ENCODE measurements at places on chromosomes 12 and 14.

DNA sequence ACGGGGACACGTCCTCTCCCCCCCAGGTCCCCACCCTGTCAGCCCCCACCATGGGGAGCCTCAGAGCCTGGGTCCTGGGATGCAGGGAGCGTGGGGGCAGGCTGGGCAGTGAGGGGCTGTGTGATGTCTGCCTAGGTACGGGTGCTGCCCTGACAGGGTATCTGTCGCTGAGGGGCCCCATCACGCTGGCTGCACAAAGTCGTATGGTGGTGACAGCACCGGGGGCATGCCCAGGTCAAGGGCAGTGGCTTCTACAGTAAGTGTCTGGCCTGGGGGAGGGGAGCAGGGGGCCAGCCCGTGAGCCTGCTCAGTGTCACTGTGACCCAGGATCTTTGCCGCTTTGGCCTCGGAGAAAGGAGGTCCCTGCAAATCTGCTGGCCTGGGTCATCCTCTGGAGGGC lies 23.3 kb downstream of the PAPLN start:
- no peak for DNase-seq

- no peak for DNase-seq
Observed at GRCh38 chr14:75697386-75697785, 36.3 kb downstream of the TTLL5 start.

GRCh38 chr12:43882578-43883178 lies 46.8 kb downstream of the TMEM117 start:
- DNase-seq: no peak

DNA sequence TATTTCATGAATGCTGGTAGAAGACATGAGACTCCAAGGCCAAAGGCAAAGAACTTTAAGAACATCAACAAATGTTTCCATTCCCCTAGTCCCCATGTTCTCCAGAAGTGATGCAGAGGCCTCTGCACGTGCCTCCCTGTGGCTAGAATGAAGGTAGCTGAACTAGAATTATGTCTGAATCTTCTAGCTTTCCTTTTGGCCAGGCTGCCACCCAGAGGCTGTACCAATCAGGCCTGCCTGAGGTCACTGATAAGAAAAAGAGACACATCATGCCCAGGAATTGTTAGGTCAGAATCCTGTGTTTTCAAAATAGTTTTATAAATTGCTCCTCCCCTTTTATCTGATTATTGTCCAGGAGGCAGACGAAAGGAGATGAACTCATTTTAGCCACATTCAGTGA lies 188.0 kb upstream of the SLC16A7 start:
- DNase-seq: no peak

- no peak for DNase-seq
Observed at GRCh38 chr12:13169272-13169671, 27.3 kb upstream of the EMP1 start.

- no peak for DNase-seq
Observed at GRCh38 chr12:121144416-121144914, 11.8 kb downstream of the P2RX7 start.

- no peak for DNase-seq
Observed at GRCh38 chr12:15527201-15528080, 205.1 kb downstream of the PTPRO start.

DNA sequence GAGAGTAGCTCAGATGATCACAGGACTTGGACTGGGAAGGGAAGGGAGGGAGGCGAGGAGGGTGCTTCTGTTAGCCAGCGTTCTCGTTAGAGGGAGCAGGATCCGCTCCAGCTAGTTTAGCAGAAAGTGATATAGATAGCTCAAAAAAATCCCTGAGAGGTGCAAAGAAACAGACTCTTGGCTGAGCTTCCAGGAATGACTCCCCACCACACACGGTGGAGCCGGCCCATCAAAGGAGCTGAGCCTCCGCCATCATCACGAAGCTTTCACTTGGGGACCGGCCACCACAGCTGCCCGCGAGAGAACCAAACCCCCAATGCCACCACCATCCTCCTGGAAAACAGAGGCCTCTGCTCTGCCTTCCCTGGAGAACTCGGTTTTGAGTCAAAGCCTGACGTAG lies 124.6 kb upstream of the BCL2L14 start:
- DNase-seq: no peak

GRCh38 chr12:92108651-92109050 lies 37.0 kb downstream of the BTG1 start:
- DNase-seq: no peak

GRCh38 chr12:95286713-95287112 lies 69.1 kb downstream of the VEZT start:
- no peak for DNase-seq

- DNase-seq: no peak
Observed at GRCh38 chr14:31692376-31692781, 131.2 kb downstream of the NUBPL start.

DNA sequence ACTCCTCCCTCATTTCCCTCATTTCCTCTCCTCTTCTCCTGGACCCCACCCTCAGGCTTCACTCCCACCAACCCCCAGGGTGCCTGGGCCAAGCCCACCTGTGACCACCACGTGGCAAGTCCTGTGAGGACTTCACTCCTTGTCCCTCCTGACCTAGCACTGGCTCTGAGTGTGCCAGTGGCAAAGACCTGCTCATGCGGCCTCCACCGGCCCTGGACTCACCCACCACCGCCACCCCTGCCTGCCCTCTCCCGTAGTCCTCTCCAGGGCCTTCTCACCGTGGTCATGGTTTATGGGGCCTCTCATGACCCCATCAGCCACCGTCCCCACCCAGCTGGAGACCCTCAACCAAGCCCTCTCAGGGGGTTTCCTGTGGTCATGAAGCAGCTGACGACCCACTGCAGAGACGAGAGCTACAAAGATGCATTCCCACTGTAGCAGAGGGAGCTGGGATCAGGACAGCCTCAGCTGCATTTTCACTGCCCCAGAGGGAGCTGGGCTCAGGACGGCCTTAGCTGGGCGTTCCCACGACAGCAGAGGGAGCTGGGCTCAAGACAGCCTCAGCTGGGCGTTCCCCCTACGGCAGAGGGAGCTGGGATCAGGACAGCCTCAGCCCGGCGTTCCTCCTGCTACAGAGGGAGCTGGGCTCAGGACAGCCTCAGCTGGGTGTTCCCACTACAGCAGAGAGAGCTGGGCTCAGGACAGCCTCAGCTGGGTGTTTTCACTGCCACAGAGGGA lies 3.2 kb upstream of the C14orf180 start:
- DNase-seq: no peak

GRCh38 chr14:89126461-89126860 lies 290.6 kb downstream of the FOXN3 start:
- no peak for DNase-seq

DNA sequence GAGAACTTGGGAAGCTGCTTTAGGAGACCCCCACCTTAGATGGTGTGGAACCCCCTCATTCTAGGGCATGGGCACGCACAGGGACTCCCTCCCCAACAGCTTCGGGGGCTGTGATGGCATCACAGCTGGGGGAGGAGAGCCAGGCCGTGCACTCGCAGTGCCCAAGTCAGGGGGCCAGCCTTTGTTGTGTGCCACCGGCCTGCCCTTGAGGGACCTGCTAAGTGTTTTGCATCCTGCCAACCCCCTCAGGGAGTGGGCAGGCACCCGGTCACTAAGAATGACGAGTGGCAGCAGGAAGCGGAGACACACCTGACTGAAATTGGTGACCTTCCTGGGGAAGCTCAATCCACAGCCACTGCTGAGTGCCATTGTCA lies 334.9 kb upstream of the SFSWAP start:
- no peak for DNase-seq

DNA sequence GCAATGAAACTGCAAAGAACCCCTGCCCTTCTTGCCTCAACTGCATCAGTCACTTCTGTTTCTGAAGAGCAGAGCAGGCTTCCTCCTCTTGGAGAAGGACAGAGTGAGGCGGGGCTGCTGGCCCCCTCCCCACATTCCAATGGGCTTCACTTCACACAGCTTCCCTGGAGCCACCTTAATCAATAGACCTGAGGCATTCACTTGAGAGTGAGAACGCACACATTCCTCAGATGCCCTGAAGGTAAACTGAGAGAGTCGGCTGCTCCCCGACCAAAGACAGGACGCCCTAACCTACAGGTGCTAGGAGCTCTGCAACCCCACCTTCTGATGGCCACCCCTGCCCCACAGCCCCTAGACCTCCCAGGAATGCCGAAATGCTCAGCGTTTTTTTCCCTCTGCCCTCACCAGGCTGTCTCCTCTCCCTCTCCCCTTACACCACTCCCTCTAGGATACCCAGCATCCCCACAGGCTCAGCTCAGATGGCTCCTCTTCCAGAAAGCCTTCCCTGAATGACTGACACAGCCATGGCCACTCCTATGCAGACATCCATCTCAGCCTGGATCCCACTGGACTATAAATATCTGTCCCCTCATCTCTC lies 31.1 kb downstream of the SYNE3 start:
- no peak for DNase-seq

- DNase-seq: no peak
Observed at GRCh38 chr14:93045211-93045674, 70.5 kb downstream of the ITPK1 start.

DNA sequence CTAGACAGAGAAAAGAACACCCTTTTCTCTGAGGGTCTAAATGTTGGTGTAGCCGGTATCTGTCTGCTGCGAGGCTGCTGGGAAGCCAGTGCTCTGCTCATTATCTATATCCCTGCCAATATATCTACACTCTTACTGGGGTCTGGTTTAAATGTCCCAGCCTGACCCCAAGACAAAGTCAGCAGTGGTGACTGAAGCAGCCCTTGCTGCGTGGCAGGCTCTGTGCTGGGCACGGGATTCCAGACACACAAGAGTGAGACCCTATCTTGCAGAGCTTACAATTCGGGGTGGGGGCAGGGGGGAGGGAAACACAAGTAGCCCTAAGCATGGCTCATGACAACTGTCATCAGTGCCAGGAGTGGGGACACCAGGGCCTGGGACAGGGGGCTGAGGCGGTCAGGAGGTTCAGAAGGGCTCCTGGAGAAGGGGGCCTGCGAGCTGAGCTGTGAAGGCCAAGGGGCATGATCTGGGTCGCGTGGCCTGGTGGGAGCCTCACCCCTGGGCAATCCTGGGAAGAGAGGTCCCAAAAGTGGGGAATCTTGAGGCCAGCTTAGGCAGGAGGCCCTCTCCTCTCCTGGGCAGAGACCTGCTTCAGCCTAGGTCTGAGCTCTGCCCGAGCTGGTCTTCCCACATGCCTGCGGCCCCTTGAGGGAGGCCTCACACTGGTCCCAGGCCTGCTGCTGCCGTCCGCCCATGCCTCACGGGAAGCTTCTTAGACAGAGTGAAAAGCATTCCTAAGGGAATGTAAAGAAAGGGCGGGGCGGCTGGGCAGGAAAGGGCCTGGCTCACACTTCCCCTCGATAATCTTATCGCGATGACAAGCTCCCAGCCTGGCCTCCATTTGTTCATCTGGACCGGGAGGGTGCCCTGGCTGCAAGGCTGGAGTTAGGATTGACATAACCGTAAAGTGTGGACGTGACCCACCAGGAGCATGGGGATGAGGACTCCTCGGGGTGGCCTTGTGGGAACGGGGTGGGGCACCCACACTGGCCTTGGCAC lies 7.3 kb upstream of the RCOR1 start:
- no peak for DNase-seq

DNA sequence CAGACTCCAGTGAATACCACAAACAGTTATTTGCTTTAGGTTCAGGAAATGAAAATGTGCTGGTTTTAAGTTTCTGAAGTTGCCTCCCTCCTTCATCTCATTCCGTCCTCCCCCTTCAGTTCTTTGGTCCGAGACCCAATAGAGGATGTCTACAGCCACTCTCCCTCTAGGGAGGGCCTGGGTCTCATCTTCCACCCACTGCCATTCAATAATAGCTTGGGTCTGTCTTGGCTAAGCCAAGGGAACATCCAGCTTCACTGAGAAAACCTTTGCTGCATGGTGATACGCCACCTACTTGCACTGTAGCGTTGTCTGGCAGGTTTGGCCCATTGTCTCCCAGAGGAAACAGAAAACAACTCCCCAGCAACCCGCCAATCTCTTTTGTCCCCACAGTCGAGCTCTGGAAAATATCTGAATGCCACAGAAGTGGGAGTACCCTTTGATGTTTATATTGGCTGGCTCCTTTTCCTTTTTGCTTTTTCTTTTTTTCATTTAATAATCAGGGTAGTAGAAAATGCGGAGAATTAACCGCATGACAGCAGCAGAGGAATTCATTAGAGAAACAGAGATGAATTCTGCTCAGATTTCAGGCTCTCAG lies 380.1 kb downstream of the RAD51B start:
- DNase-seq: no peak

- DNase-seq: no peak
Observed at GRCh38 chr12:99068993-99069747, 424.1 kb downstream of the APAF1 start.

GRCh38 chr12:13444076-13444475 lies 247.6 kb downstream of the EMP1 start:
- no peak for DNase-seq

DNA sequence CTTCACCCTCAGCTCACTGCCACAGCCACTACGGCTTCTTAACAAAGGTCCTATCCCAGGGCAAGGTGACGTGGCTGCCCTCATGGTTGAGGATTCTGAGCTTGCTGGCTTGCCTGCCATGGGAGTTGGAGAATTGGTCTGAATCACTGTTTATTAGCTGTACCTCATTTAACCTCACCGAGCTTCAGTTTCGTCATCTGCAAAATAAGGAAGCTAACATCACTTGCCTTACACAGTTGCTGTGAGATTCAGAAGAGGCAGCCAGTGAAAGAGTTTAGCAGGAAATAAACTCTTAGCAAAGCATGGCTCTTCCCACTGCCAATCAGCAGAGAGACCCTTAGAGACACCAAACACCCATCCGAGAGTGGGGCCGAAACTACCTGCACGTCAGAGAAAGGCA lies 90.1 kb upstream of the KCNA1 start:
- DNase-seq: no peak

DNA sequence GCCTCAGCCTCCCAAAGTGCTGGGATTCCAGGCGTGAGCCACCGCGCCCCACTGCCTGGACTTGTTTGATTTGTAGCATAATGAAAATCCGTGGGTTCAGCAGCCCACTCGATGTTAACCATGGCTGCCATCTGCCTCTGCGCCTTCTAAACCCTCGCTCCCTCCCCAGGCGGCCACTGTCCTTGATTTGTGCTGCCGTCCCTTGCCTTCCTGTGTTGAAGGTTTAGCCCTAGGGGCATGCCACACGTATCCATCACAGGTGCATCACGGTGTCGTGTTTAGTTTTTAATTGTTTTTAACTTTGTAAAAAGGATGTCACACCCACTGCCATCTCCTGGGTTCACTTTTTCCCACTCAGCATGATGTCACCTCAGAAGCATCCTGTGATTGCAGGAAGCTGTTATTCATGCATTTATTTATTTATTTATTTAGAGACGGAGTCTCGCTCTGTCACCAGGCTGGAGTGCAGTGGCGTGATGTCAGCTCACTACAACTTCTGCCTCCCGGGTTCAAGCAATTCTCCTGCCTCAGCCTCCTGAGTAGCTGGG lies 24.5 kb upstream of the ULK1 start:
- DNase-seq: no peak

DNA sequence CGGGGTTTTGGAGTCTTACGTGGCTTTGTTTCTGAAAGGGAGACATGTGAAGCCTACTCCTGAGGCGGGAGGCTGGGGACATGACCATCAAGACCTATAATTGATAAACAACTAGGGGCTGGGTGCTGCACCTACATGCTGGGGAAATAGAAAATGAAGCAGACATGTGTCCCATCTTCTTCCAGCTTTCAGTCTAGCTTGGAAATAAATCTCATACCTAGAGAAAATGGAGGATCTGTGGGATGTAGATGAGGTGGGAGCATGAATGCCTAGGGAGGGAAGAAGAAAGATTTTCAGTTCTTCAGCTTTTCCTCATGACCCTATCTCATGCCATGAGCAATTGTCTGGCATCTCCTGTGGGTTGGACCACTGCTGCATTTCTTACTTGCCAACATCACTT lies 22.1 kb downstream of the EMP1 start:
- DNase-seq: no peak

Data from stimulated activated CD4-positive, alpha-beta T cell treated with anti-CD3 and anti-CD28 coated beads, Interleukin-15, amount 100 ng/mL, for 1 hour (primary cell).